ENCODE measurements at places on chromosomes 6 and 20. TPM values are rescaled to one million over a fixed set of nuclear protein-coding genes. Genes with fewer than 3 reads are reported as not detected.

The CAGE1 gene
- total RNA-seq: 0.08 TPM

The PPP1R14C gene
- total RNA-seq: 40.0 TPM

The THBD gene
- 4.5 TPM for total RNA-seq

The TULP1 gene
- total RNA-seq: not detected

The SRC gene
- 121 TPM for total RNA-seq

The FOXA2 gene
- 15.4 TPM for total RNA-seq

DNA sequence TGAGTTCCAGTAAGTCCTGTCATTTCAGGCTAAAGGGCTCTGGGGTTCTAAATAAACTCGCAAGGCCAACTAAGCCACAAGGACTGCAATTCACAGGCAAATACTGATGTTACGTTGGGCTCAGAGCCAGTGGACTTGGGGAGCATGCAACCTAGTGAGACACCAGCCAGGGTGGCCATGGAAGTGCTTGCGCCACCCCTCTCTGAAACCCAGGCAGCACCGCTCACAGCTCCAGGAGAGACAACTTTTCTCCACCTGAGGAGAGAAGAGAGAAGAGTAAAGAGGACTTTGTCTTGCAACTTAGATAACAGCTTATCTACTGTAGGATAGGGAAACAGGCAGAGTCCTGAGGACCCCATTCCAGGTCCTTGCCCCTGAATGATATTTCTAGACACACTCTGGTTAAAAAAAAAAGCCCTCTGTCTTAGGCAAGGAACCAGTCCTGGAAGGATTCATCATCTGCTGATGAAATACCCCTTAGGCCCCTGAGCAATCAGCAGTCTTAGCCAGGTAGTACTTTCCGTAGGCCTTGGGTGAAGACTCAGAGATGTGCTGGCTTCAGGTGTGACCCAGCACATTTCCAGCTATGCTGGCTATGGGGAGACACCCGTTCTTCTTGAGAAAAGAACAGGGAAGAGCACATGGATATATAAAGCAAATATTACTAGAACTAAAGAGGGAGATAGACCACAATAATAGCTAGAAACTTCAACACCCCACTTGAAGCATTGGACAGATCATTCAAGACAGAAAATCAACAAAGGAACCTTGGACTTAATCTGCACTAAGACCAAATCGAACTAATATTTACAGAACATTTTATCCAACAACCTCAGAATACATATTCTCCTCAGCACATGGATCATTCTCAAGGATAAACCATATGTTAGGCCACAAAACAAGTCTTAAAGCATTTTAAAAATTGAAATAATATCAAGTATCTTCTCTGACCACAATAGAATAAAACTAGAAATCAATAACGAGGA, 31.5 kb upstream of the TBC1D32 start:
- DNase-seq: no peak

DNA sequence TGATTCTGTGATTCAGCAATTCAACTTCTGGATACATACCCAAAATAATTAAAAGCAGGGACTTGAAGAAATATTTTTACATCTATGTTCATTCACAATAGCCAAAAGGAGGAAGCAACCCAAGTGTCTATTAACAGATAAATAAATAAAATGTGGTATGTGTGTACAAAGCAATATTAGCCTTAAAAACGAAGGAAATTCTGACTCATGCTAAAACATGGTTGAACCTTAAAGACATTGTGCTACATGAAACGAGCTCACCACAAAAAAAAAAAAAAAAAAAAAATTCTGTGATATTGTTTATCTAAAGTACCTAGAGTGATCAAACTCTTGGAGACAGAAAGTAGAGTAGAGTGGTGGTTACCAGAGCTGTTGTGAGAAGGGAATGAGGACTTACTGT, 54.8 kb upstream of the TFAP2D start:
- DNase-seq: no peak

DNA sequence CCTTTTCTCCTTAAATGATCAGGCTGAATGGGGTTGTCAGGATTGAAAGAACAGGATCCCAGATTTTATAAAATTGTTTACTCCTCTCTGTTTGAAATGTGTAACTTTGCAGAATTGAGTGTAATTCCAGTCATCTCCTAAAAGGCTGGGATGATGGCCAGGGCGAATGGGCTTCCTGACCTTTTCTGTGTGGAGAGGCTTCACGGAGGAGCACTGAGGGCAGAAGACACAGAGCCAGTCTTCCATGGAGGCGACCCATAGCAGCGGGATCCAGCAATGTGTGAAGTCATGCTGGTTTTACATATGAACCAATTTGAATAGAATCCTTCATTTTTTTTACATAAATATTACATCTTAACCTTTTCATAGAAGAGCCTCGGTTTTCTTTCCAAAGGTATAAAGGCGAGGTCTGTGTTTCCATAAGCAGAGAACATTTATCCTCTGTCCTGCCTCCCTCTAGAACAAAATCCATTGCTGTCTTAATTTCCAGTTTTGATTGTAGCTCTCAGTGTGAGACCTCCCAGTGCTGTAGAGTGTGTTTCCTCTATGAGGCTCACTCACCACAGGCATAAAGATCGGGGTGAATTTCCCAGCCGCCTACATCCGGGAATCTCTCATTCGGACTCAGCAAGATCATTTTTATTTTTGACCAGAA, 369.7 kb upstream of the FLRT3 start:
- no peak for DNase-seq

DNA sequence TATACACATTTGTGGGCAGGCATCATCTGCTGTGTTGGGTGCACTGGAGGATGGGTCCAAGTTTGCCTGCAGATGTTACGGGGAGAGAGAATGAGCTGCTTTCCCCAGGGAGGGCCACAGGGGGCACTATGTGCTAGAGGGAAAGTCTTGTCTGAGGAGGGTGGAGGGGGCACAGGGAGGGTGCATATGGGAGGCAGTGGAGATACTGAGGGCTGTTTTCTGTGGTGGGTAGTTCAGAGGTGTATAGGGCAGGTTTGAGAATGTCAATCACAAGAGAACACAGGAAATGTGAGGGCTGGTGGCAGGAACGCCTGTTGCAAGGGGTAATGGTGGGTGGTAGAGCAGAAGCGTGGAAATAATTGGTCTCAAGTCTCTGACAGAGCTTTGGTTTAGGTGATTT, 7.7 kb upstream of the PTPRA start:
- DNase-seq: no peak

DNA sequence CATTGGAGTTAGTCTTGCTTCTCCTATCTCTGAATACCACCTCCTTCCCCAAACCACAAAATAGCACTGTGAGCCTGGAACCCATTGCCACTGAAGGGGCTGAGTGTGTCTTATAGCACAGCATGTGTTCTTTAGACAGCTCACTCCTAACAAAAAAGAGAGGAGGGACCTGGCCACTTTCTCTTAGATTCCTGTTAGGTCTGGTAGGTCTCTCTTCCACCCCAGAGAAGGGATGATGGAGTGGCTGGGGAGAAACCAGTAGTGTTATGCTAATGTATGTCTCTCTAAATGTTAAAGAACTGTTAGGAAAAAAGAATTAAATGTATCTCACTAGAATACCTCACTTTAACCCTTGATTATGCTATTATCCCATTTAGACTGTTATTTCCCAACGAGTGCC, 340.3 kb downstream of the EPHA7 start:
- no peak for DNase-seq

DNA sequence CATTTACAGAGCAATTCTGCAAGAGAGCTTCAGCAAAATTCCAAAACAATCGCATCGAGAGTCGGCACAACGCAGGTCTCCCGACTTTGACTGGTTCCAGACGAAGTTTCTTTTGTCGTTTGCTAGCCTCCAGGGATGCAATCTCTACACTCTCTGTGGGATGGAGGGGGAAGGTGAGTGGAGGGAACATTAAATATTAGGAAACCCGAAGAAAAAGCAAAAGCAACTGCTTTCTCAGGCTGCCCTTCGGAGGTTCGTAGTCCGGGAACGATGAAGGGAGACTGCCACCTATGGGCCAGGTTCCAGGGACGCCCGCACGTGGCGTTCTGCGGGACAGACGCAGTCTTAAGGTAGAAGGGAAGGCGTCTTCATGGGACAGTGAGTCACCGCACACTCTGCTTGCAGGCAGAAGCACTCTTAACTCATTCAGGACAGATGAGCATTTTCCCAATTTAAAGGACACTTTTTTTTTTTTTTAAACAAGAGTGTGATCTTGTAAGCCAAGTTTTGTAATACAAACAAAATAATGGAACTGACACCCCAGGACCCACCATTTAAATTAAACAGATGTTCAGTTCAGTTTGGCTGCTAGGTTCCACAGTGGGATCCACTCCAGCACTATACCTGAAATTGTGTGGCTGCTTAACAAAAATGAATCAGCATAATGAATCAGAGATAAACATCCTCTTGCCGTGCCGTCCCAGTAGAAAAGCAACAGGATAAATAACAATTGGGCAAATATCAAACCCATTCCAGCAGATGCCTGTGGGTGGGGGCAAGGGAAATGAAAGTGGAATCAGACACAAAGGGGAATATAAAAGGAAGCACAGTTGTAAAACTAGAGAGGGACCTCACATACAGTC, 65.8 kb upstream of the ARMC2 start:
- DNase-seq: peak; percentile 87

GRCh38 chr6:56528412-56528841, 114.3 kb downstream of the DST start:
- DNase-seq: no peak

- no peak for DNase-seq
Measured at GRCh38 chr6:28606424-28607391, 81.0 kb downstream of the GPX5 start.

DNA sequence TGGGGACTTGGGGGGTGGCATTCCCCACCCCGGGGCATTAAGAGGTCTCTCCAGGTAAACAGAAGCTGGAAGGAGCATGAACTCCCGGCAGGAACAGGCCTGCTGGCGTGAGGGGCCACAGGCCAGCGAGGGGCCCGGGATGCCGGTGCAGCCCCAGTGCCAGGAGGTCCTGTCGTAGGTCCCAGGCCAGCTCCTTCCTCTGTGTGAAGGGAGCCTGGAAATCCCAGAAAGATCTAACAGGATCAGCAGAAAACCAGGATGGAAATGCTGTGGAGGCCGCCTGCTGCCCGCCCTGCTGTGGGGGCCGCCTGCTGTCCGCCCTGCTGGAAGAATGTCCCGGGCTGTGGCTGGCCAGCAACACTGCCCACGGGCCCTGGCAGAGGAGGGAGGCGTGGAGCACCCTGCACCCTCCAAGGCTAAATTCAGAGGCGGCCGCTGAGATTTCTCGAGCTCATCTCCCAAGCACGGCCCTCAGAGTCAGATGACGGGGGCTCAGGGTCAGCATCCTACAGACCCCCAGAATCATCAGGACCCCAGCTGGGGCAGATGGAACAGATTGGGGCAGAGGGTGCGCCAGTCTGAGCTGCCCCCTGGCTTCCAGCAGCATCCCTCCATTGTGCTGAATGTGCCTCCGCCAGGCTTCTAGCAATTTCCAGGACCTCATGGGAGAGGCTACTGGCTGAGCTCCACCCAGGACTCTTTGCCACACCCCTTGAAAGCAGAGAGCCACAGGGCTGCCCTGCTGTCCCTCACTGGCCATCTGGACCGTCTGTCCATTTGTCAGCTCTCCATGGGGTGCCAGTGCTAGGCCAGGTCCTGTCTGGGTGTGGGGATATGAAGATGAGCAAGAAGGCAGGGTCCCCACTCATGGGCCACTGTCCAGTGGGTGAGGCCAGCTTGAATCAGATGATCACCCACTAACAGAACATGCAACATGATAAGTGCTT, 32.2 kb upstream of the SLCO4A1 start:
- DNase-seq: no peak

DNA sequence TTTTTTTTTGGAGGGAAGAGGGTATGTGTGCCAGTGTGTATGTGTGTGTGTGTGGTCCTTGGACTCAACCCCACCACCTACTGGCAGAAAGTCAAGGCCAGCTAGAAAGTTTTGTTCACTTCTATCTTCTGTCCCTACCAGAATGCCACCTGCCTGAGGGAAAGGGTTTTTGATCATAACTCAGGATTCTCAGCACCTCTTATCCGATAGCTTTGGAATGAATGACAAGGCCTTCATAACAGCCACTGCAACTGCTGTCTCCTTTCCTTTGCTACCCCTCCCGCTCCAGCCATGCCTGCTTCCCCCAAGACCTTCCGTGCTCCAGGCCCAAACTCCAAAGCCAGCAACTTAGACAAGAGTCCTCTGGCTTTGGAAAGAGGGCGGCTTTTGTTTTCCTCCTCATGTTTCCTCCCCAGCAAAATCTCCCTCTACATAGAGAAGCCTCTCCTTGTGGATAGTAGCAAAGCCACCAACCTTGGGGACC, 18.7 kb downstream of the BTN3A1 start:
- no peak for DNase-seq

GRCh38 chr20:61311656-61312387, 59.8 kb downstream of the CDH4 start:
- no peak for DNase-seq

- no peak for DNase-seq
Measured at GRCh38 chr6:162294029-162294428, 433.5 kb downstream of the PRKN start.

GRCh38 chr6:154617175-154617574, 106.7 kb upstream of the CNKSR3 start:
- no peak for DNase-seq

DNA sequence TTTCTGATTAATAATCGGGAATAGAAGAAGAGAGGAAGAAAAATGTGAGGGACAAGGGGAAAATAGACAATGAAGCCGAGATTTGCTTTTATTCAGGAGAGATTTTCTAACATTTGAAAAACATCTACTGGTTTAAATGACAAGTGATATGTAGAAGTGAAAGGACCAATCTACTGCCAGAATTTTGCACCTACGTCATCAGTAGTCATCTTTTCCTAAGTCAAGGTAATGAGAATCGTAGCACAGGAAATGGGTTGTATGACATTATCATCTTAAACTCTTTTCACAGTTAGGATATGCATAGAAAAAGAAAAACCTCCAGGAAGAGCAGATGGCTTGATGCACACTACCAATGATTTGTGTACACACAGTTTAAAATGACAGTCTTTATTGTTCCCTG, 45.3 kb upstream of the RAB32 start:
- DNase-seq: no peak

GRCh38 chr6:55410674-55411073, 83.4 kb downstream of the GFRAL start:
- DNase-seq: no peak

DNA sequence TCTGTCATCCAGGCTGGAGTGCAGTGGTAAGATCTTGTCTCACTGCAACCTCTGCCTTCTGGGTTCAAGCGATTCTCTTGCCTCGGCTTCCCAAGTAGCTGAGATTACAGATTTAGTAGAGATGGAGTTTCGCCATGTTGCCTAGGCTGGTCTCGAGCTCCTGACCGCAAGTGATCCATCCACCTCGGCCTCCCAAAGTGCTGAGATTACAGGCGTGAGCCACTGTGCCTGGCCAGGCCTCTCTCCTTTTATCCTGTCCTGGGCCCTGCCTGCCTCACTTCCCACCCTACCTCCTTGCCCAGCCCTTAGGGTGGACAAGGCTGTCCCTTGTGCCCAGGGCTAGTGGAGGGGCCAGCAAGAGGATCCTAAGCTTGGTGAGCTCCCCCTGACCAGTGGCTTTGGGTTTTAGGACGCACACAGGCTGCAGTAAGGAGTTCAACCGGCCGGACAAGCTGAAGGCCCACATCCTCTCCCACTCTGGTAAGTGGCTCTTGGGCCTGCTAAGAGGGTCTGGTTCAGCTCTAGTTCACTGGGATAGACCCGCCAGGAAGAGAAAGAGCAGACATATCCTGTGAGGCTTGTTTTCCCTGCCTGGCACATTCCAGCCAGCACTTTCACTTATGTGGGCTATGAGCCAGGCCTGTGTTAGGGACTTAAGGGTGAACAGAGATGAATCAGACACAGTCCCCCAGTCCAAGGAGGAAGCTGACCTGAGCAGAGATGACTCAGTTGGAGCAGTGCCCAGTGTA, 21.9 kb upstream of the CHMP4B start:
- peak; percentile 97 for DNase-seq

Data from left colon (tissue), 2 donors.